ENCODE measurements at places on chromosomes 7 and 10.
A peak's percentile ranks its signal among the peaks of the same experiment; 100 is the strongest.

- DNase-seq: no peak
Measured at GRCh38 chr7:134350709-134351108, 34.0 kb upstream of the SLC35B4 start.

- no peak for DNase-seq
Measured at GRCh38 chr7:18653381-18654155, 158.0 kb downstream of the HDAC9 start.

DNA sequence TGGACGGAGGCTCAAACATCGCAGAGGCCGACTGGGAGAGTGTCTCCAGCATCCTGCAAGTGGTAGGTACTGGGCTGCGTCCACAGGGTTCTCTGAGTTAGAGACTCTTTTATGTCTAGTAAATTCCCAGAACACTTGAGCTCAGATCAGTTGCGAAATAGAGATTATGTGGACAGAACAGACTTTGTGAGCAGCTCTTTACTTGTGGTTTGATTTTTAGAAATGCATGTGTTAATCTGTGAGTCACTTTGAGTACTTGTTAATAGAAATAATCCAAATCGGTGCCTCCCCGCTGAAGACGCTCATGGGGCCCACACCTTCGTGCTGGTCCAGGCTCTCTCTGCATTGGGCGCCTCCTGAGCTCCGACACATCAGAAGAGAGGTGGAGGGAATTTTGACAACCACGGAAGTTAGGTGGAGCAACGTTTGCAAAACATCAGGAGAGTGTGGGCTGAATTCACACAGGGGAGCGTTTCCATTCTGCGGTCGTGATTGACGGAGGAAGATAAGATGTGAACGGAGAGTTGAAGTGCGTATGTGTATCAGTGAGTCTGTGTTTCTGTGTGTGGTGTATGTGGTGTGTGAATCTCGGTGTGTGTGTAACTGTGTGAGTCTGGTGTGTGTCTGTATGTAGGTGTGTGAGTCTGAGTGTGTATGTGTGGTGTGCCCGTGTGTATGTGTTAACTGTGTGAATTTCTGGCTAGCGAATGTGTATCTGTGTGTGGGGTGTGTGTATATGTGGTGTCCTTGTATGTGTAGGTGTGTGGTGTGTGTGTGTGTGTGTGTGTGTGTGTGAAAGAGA, 32.1 kb downstream of the PFKP start:
- no peak for DNase-seq

- DNase-seq: no peak
Measured at GRCh38 chr10:131436458-131436857, 124.9 kb upstream of the TCERG1L start.

- peak; percentile 68 for DNase-seq
Measured at GRCh38 chr7:137343281-137343841, at the start of gene PTN. Gene PTN (minus strand): TSS chr7:137343733. CDS start chr7:137254973, 88,760 bp downstream.

DNA sequence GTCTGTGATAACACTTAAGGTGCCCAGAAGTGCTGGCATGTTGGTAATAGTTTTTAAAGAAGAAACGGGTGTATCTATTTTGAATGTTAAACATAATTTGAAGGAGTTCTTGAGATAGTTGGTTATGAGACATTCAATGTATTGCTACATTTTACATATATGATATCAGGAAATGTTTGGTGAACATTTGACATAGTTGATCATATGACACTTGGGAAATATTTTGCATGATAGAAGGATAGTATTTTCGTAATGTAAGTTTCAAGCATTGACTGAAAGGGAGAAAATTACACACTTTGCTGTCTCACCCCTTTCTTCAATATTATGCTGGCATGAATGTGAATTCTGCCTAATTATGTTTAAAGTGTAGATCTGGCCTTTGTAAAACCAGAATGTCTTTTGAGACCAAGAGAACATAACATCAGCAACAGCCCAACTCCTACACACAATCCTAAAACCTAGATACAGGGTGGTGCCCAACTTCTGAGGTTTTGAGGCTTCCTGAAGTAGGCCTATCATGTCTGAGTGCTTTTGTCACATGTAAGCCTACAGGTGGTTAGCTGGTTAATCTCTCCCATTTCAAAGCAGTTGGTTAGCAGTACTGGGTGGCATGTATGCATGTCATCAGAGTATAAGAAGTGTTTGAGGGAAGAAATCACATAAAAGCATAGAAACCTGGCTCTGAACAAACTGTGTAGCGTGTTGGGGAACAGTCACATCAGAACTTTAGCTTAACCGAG, 2.1 kb downstream of the ADD3 start:
- no peak for DNase-seq

- no peak for DNase-seq
Measured at GRCh38 chr7:116588225-116588624, 63.4 kb downstream of the CAV1 start.

GRCh38 chr7:126856691-126857291, 395.9 kb downstream of the GRM8 start:
- DNase-seq: no peak

GRCh38 chr7:135283959-135284638, 50.5 kb downstream of the STRA8 start:
- DNase-seq: no peak

DNA sequence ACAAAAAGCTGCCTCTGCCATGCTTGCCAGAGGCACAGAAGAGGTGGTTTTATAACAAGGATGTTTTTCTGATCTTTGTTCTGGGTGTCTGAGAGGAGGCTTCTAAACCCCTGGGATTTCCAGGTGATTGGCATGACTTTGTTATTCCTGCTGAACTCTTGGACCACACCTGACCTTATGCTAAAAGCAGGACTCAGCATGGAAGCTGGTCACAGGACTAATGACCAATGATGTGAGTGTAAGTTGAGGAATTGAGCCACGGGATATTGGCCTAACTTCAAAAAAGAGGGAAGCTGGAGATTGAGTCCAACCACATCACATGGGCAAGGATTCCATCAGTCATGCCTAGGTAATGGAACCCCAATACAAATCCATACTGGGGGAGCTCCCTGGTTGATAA, 437.9 kb downstream of the POM121L12 start:
- no peak for DNase-seq

DNA sequence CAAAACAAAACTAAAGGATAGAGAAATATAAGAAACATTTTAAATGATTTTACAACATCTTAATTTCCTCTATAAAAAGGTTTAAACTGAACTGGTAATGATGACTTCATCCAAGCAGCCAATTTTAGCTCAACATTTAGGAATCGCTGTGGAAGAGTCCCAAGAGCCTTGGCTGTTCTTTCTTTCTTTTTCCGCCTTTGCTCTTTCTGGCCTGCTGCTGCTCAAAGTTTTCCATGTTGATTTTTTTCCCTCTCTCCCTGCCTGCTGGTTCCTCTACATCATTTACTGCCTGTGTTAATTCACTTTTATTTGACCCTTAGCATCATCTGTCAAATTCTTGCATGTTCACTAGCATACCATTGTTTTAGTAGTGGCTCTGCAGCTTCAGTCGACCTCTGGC, 146.9 kb downstream of the EVX1 start:
- DNase-seq: no peak
